ENCODE measurements at places on chromosomes 7 and 10.

GRCh38 chr10:89466599-89467035 is 52.2 kb downstream of the IFIT5 start:
- DNase-seq, result no peak

GRCh38 chr7:70779321-70779720 is 352.6 kb upstream of the GALNT17 start:
- DNase-seq, result no peak

DNA sequence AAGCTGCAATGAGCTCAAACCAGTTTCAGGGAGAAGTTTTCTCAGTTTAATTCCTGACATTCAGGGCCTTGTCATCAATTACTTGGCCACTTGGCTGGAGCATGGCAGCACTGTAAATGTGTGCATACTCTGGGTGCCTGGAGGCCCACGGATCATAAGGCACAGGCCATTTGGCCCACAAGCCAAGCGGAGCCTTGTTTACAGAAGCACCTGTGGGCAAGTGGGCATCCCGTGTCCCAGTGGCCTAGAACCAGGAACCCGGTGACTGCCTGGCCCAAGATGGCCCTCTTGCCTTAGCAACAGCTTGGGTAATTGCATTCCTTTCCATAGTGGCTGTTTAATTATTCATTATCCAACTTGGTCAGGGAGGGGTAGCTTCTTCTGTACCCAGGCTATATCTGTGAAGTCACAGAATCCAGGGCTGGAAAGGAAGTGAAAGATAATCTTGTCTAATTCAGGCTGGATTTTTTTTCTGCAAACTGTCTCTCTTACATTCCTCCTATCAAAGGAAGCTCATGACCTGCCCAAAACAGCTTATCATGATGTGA is 426.4 kb upstream of the ZMIZ1 start:
- no peak for DNase-seq

- DNase-seq, result no peak
Measured at GRCh38 chr10:82394122-82394521, 519.1 kb downstream of the NRG3 start.

DNA sequence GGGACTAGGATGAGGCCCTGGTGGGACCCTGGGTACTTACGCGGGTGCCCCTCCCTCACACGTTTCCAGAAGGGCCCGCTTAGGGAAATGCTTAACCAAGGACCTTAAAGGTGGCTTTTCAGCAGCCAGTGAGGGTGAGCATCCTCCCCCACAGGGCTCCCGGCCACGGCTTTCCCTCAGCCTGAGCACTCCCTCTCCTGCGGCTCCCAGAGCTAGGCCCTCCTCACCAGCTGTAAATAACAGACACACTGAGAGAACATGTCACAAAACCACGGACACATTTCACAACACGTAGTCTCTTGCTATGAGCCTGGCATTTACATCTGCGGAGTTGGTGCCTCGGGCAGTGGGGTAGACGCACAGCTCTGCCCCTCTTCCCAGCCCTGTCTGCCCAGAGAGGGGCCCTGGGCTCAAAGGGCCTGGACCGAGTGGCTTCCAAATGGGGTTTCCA is 25.2 kb downstream of the GRID1 start:
- DNase-seq, result no peak

DNA sequence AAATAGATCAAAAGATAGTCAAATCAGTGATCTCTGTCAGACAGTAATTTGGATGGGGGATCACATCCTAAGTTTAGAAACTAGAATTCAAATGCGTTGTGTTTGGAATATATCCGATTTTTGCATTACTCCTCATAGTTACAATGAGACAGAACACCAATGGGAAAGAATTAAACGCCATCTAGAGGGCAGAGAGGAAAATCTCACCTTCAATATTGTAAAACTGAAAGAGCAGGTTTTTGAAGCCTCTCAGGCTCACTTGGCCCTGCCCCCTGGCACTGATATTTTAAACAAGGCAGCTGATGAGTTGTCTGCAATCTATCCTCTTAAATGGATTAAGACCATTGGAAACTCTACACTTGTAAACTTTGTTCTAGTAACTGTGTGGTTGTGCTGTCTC is 17.7 kb downstream of the FRG2B start:
- no peak for DNase-seq

- DNase-seq, result no peak
Measured at GRCh38 chr10:116785867-116786266, 43.5 kb upstream of the HSPA12A start.

- DNase-seq, result no peak
Measured at GRCh38 chr10:77548157-77548556, 89.5 kb downstream of the KCNMA1 start.

GRCh38 chr7:79455173-79455790 is 1.8 kb upstream of the MAGI2 start:
- DNase-seq, result no peak

GRCh38 chr10:11702264-11702663 is 39.9 kb upstream of the ECHDC3 start:
- no peak for DNase-seq

DNA sequence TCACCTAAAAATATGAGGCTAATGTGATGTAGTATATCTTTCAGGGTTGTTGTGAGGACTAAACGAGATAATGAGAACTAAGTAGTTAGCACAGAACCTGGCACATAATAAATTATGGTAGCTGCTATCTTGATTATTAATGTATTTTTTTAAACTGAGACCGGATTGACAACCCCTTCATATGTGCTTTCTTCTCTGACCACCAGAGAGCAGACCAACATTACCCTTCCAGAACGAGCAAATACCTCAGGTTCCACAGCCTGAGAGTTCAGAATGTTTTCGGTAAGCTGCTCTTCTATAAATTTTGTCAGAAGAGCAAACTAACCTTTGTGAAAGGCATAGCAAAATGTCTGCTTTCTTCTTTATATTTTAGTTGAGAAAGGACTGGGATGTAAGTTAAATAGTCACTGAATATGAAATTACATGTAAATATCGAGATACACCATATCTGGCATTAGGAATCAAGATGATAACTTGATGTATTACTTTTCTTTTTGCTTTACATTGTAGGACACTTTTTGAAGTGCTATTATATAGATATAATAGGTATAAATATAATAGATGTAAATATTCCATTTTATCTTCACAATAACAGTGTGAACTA is 13.6 kb upstream of the BPGM start:
- peak; percentile 44 for DNase-seq

- no peak for DNase-seq
Measured at GRCh38 chr7:45400680-45401079, 173.5 kb upstream of the ADCY1 start.

DNA sequence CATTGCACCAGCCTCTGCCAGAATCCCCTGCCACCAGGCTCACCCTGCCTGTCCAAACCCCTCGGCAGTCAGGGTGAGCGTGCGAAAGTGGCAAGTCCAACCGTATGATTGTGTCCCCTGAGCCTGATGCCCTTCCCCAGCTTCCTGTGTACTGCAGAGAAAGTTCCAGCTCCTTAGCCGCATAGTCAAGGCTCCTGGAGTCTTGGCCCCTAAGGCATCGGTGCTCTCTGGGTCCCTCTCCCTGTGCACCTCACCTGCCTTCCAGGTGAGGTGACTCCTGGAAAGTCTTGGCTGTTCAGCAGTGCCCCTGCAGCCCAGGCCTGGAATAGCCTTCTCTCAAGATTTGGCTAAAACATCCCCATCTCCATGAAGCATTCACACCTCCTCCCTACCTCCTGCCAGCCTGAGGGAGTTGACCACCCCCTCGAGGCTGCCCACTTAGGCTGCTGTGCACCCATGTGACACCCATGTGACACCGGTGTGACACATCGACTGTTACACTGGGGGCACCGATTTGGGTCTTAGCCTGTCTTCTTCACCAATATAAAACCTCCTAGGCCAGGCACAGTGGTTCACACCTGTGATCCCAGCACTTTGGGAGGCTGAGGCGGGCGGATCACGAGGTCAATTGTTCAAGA is 56.1 kb upstream of the ELN start:
- no peak for DNase-seq

DNA sequence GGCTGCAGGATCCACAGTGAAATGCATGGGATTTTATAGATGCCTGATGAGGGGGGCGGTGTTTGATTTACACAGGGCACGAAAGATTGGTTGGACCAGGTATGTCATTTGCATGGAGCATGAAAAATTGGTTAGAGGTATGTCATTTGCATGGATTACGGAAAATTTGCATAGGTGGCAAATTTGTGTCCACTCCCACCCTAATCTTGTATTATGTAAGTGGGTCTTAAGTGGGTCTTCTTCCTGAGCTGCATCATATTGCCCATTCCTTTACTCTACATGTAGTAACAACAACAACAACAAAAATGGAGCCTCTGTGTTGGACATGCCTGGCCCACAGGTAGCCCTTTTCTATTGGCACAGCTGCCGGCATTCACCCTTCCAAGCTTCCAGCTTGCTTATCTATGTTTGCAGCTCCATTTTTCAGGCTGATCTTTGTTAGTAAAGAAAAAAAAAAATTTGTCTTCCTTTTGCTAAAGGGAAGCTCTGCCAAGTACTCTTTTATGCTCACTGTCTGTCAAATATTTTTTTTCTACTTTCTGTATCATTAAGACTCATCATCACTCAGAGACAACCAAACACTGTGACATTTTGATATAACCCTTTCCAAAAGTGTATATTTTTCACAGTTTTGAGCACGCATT is 10.3 kb upstream of the ZNF273 start:
- no peak for DNase-seq

DNA sequence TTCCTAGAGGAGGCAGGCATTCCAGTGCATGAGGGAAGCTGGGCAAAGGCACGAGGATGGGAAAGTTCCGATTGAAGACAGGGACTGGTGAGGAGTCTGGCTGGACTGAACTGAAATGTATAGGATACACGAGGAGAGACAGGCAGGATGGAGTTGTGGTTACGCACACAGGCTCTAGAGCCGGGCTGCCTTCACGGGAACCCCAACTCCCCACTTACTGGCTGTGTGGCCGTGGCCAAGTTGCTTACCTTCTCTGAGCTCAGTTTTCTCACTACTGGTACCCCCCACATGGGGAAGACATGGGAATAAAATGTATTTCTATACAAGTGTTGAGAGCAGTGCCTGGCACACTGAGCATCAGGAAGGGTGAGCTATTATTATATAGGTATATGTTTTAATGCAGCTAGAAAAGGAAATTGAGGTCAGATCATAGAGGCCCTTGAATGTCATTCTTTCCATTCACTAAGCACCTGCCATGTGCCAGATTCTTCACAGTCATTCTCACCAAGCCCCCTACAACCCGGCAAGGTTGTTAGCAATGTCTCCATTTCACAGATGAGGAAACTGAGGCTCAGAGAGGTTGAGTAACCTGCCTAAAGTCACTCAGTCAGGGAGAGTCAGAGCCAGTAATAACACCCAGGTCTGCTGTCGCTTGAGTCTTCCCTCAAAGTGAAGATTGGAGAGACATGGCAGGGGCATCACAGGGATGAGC is 9.7 kb downstream of the CHST3 start:
- DNase-seq, result no peak

DNA sequence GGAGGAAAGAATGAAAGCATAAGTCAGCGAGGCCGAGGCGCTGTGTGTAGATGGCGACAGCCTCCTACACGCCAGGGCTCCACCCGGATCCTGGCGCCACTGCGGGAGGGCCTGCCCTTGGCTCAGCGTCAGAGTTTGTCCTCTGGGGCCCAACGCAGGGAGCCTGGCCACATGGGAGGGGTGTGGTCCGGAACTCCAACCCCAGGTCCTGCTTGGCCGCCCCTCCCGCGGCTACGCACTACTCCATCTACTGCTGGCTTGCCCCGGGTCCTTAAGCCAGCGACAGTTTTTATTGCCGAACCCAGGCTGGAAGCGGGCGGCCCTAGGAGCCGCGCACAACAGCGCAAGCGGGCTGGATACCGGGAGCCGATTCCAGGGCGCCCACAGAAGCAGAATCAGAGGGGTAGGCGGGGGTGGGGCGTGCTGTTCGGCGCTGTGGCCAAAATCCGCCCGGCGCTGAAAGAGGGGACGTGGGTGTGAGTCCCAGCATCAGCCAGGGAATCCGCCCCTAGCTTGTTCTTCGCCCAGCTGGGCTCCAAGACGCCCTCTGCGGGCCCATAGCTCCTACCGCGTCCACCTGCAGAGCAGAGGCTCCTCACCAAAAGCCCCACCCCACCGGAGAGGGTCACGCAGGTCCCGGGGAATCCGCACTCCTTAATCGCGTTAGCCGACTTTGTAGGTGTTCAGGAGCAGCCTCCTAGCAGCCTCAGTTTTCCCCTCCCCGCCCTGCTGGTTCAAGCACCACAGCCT is 4.5 kb downstream of the KAZALD1 start:
- peak; percentile 67 for DNase-seq

DNA sequence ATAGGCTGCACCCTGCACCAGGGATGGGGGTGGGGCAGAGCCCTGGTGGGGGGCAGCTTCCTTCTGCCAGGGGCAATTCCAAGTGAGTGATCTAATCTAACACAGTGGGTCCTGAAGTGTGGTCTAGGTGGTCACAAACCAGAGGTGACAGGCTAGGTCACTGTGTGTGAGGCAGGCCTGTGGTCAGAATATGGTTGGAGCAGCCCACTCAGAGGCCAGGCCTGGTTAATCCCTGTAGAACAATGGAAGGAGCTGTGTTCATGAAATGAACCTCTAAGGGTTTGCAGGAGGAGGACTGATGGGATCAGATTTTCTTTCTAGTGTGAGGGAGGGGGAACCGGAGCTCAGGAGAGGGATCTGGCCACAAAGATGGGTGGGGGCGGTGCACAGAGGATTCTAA is 10.0 kb upstream of the TSPAN14 start:
- no peak for DNase-seq

DNA sequence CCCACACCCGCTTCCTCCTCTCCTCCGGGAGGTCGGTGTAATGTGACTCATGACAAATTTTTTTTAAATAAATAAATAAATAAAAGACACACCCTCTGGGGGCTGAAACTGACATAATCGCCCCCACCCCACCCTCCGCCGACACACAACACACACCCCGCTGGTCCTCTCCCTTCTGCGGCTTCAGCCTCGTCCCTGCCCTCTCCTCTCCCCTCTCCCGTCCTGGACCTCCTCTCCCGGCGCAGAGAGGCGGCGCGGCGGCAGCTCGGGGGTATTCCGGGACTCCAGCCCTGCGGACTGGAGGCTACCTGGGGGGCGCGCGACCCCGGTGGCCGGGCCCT is 686 bp downstream of the ABI1 start:
- peak; percentile 65 for DNase-seq

GRCh38 chr7:88111140-88111743 is 108.6 kb downstream of the SRI start:
- DNase-seq, result no peak

Measured in activated naive CD4-positive, alpha-beta T cell treated with anti-CD3 and anti-CD28 coated beads, Interleukin-2, amount 10 ng/mL, durations not matched to agents 7 days and 5 days (primary cell).